ENCODE measurements at places on chromosomes 11 and 22.
A peak's percentile ranks its signal among the peaks of the same experiment; 100 is the strongest.

DNA sequence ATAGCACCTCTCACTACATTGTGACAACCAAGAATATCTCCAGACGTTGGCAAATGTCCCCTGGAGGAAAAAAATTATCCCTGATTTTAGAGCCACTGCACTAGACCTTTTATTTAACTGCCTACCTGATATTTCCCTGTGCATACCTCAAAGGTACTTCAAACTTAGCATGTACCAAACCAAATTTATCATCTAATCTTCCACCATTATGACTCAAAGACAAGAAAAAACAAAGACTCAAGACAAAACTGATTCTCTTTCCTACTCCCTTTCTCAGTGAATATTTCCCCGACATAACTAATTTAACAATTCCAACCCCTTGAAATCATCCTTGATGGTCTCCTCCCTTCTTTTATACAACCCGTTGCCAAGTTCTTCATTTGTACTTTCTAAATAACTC lies 136.0 kb downstream of the CCDC81 start:
- no peak for DNase-seq

DNA sequence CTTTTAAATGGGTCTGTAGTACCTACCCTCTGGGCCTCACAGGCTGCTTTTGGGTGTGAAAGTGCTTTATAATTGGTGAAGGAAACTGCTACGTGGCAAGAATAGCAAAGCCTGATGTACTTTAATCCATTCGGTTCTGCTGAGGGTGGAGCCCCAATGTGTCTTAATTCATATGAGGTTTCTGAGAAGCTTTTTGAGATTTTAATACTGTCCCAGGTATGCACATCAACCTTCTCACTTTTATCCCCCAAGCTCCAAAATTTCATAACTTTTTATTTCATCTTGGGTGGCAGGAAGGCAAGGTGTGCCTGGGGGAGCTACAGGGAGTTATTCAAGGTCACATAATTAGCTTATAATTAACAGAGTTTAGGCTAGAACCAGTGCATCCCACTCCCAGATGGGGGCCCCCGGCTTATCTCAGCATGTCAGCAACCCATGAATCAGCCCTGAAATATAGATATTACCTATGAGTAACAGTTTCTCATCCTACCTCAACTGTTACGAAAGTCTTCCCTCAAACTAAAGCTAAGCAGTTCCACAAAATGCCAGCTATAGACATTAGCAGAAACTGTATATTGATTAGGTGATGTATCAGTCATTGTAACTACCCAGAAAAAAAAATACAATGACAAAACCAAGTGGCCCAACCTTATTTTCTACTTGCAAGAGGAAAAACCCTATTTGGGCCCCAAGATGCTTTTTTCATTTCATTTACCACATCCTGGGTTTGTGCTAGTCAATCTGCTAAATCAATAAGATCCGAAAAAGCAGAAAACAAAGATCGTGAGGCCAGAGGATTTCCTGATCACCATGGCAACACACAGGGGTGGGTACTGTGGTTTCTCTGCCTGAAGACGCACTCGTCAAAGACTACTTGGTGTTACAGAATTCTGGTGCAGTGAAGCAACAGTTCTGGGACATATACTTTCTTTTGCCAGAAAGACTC lies 26.7 kb downstream of the CD44 start:
- no peak for DNase-seq

GRCh38 chr11:122741613-122742300 lies 86.2 kb downstream of the UBASH3B start:
- peak; percentile 44 for DNase-seq

GRCh38 chr22:50691521-50691920 lies 18.9 kb downstream of the SHANK3 start:
- DNase-seq, result no peak

GRCh38 chr22:37234736-37235711 lies 9.0 kb downstream of the RAC2 start:
- no peak for DNase-seq

DNA sequence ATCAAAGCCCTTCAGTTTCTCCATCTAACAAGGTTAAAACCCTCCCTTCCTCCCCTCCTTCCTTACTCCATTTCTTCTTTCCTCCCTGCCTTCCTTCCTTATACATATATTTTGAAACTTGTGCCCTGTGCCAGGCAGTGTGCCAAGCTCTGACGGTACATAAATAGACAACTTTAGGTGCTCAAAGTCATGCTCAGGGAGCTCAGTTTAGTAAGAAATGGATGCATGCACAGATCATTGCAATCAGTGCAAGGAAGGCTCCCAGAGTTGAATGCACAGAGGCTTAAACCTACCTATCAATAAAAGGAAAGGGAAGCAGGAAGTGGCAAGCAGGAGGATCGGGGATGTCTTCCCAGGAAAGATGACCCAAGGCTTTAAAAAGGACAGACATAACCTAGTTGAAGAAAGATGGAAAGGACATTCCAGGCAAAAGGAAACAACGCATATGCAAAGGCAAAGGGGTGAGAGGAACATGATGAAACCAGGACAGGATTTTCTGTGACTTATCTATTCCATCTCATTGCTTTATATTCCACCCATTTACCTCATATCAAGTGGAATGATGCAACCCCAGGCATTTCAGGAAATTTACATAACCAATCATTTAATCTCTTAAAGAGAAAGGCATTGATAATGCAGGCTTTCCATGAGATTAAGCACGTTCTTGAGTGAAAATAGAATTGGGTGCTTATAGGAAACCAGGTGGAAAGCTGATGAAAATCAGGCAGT lies 13.2 kb downstream of the FZD4 start:
- DNase-seq, result no peak

- DNase-seq, result no peak
Measured at GRCh38 chr11:44258839-44259420, 51.0 kb downstream of the ALX4 start.

DNA sequence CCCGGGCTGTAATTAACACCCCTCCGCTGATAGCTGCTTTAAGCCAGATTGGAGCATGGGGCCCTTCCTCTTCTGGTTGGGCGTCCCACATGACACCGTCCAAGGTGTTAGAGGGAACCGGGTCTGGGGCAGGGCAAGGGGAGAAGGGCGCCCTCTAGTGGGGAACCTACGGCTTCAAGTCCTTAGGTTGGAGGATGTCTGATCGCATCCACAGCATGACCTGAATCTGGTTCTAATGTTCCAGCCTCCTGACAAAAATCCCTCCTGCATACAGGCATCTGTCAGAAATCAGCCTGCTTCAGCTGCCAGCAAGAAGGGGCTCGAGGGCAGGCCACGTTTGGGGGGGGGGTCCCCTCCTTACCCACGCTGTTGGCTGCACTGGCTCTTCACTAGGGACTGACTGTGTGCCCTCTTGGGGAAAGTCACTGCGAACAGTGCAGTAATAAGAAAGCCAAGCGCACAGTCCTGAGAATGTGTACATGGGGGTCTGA lies 94.2 kb upstream of the TBCEL start:
- DNase-seq, result peak; percentile 6

- DNase-seq, result no peak
Measured at GRCh38 chr11:64562723-64563351, 28.2 kb upstream of the SLC22A12 start.

DNA sequence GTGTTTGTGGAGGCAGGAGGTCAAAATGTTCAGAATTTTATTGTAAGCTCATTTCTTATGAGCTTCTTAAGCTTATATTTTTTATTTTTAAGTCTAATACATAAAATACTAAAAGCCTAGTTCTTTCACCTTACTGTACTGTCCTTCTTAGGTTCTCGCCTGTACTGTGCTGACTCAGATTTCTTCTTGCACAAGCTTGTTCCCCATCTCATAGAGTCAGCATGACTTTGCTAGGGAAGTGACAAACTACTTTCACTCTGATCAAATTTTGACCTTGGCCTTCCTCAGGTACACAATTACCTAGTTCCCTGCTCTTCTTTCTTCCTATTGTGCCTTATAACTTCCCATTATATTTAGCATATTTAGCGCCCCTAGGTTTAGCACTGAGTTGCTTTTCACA lies 81.5 kb downstream of the STK33 start:
- DNase-seq, result no peak

DNA sequence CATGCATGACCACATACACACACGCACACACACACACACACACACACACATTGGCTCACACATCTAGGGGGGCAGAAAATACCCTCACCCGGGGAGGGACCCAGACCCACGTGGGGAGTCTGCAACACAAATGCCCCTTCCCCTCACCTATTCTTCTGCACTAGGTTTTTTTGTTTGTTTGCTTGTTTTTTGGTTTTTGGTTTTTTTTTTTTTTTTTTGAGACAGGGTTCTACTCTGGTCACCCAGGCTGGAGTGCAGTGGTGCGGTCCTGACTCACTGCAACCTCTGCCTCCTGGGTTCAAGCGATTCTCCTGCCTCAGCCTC lies 28.4 kb downstream of the WEE1 start:
- no peak for DNase-seq

All from C1 segment of cervical spinal cord (tissue), 14 donors.